ENCODE measurements at places on chromosomes 5 and 9. TPM values are rescaled to one million over a fixed set of nuclear protein-coding genes. Genes with fewer than 3 reads are reported as not detected.

DNA sequence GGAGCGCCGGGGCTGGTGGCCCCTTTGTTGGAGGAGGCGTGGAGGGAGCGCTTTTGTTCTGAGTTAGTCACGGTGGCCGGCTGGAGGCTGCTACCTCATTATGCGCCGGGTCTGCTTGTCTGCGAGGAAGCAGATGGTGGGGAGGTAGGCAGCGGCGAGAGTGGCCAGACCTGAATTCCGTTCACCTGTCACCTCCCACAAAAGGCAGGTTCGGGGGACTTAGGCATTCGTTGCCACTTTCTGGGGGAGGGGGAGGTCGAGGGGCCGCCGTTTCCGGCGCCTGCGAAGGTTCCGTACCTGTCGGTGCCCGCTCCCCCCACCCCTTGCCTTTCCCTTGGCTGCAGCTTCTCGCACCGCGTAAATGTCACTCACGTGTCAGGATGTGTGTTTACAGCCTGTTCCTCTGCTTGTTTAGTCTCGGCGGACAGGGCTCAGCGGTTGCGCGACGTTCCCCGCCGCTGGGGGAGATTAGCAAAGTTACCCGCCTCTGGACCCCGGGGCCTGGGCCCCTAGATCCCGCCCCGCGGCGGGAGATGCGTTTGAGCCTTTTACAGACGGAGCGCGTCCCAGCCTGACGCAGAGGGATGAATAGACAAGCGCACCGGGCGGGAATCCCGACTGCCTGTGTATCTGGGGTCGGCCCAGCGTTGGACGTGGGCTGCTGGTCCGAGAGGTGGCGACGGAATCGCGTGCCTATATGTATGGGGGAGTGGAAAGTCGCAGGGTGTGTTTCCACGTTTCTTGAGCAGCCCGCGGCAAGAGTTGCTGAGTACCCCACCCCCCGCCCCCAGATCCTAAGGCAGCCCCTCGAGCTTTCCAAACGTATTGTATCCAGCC is 2.7 kb upstream of the LHX2 start:
- DNase-seq, result no peak

GRCh38 chr9:126376311-126377175 is 49.9 kb downstream of the MVB12B start:
- no peak for DNase-seq

GRCh38 chr9:134802216-134802795 is 78.3 kb upstream of the FCN2 start:
- DNase-seq, result no peak

DNA sequence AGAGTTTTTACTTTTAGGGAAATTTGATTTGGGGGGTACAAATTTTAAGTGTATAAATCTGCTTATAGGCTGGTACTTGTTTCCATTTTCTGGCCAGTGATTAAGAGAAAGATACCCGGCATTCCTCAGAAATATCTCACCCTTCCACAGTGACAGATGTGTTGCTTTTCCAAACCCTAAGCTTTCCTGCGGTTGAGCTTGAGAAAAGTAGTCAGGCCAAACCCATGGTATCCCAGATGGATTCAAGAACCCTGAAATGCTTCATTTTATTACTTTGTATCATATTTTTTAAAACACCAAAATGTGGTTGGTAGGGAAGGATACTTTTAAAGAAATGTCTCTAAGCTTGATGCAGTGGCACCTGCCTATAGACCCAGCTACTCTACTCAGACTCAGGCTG is 23.5 kb downstream of the SPTAN1 start:
- DNase-seq, result no peak

DNA sequence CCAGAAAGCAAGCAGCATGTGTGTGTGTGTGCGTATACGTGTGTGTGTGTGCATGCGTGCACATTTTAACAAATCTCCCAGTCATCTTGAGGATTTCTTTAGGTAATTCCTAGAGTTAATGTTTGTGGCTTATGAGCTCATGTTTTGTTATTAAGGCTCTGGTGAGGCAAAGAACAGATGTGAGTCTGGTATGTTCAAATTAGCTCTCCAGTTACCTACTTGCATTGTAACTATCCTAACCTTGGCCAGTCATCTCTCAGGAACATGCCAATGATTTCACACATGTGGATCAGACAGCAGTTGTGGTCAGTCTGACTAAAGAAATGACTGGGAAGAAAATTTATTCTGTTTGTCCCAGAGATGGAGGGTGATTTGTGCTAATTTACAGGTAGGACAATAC is 163.1 kb downstream of the IZUMO3 start:
- no peak for DNase-seq

DNA sequence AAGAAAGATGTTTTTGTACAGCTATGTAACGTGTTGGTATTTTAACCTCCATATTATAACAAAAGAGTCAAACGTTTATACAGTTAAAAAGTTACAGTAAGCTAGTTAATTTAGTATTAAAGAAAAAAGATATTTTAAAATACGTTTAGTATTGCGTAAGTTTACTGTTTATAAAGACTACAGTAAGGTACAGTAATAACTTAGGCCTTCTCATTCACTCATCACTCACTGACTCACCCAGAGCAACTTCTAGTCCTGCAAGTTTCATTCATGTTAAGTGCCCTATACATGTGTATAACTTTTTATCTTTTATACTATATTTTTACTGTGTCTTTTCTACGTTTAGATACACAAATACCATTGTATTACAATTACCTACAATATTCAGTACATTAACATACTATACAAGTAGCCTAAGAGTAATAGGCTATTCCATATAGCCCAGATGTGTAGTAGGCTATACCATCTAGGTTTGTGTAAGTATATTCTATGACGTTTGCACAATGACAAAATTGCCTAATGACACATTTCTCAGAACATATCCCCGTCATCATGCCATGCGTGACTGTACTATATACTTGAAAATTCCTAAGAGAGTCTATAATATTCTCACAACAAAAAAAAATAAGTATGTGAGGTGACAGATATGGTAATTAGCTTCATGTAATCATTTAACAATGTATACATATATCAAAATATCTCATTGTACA is 33.8 kb downstream of the ERP44 start:
- DNase-seq, result peak; percentile 23

- no peak for DNase-seq
These were observed 31.4 kb downstream of the GCNT1 start for GRCh38 chr9:76490249-76490990.

- DNase-seq, result no peak
These were observed 79.7 kb upstream of the C5orf63 start for GRCh38 chr5:127153031-127153430.

DNA sequence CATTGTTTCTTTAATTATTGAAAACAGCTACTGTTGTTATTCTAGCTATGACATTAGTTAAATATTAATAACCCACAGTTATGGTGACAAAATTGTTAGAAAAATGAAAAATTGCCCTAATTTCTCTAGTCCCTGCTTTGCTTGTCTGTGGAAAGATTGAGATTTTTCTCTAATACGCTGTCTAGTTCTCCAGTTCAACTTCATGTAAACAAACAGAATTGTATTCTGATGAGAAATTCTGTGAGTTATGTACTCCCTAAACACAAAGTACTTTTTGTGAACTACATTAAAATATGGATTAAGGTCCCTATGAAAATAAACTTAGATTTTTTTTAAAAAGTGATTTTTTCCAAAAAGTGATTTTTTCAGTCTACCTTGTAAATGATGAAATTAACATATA is 8.7 kb downstream of the SLF1 start:
- no peak for DNase-seq

DNA sequence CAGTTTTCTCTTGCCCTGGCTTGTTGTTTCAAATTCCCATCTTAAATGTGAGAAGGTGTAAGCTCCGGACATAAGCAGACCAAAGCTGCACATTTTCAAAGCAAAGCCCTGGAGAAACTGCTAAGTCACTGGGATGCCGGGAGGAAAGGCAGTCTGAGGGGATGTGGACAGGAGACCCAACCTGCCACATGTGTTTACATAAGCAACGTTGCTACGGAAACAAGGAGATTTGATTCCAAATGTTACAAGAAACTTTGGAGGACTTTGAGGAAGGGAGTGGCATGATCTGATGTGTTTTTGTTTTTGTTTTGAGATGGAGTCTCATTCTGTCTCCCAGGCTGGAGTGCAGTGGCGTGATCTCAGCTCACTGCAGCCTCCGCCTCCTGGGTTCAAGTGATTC is 25.7 kb upstream of the INSYN2B start:
- DNase-seq, result no peak

DNA sequence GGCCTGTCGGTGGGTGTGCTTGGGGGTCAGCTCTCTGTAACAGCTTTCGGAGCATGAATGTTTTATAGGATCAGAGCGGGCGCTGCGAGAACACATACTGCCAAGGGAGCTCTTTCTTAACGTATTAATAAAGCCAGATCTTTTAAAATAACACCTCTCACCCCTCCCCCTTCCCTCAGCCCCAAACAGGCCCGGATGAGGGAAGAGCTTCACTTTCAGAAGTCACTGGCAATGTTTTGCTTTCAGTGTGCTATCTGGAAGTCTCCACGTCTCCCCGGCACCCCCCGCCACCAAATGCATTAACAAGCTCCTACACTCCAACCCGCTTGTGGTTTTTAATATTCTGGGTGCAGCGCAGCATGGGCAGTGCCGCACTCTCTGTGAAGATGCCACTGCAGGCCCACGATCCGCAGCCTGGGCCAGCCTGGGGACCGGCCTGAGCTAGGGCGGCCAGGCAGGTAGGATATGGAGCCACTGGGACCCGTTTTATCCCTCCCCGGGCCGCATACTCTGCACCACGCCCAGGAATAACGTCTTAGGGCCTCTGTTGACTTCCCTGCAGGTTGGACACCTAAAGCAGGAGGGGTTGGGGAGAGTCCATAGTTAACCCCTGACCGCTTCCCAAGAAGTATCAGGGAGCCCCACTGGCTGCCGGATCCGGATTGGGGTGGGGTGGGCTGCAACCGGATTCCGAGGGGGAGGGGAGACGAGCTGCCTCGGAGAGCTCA is 12.6 kb downstream of the NR2F1 start:
- DNase-seq, result no peak

Gene CD74
- total RNA-seq, result 126 TPM

Gene FOXD4L5
- 0.04 TPM for total RNA-seq

Gene SPEF2
- total RNA-seq, result 3.2 TPM

Gene HTR4
- not detected for total RNA-seq
